ENCODE measurements at places on chromosomes 6 and 20.

DNA sequence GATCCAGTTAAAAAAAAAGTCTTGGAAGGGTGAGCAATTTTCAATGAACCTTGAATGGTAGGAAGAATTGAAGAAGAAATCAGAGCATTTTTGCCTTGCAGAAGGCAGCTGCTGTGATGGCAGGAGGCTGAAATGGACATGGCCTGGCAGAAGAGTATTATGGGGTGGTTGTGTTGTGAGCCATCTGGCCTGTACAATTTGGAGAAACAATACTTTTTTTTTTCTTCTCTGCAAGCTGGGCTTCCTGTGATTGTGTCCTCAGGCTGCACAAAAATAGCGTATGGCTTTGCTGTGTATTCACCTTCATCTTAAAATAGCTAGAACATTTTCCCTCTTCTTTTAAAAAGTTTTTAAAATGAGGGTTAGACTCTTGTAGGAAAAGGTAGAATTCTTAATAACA lies 21.4 kb downstream of the SYCP2L start:
- no peak for DNase-seq

- no peak for DNase-seq
Measured at GRCh38 chr6:101703311-101703710, 309.8 kb downstream of the GRIK2 start.

DNA sequence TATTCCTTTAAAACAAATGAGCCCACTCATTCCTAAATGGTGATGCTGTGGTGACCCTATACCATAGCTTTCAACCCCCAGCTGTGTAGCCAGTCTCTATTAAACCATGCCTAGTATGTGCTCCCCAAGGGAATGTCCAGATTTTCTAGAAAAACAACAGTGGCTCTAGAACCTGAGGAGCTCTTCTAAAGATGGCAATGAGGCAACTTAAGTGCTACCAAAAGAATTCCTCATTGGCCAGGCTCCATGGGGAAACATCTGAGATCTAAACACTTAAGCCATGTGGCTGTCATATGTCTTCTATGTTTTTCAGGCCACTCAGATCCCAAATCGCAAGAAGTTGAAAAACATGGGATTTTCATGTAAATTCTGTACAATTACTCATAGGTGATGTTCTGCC lies 191.0 kb downstream of the TPBG start:
- peak; percentile 83 for DNase-seq

DNA sequence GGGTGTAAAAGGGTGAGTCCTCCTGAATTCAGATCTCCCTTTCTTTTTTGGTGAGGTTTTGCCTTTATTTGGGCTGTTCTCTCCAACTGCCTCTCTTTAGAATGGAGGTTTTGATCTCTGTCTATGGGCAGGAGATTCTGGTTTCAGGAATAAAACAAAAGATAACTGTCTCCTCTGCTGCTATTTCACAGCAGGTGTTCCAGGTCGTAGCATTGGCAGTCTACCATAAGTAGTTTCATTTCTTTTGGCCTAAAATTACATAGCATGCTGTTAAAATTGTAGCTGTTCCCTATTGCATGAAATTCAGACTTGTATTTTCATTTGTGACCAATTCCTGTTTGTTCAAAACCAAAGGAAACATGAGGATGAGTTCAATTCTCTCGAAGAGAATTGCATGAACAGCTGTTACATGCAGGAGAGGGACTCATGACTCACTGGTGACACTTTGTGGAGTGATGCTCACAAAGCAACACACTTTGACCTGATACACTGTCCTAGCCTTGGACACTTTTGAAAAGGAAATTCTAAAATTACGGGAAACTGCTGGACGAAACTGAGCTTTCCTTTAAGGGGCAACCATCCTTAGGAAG lies 76.8 kb upstream of the SIRPG start:
- DNase-seq, result peak; percentile 1

DNA sequence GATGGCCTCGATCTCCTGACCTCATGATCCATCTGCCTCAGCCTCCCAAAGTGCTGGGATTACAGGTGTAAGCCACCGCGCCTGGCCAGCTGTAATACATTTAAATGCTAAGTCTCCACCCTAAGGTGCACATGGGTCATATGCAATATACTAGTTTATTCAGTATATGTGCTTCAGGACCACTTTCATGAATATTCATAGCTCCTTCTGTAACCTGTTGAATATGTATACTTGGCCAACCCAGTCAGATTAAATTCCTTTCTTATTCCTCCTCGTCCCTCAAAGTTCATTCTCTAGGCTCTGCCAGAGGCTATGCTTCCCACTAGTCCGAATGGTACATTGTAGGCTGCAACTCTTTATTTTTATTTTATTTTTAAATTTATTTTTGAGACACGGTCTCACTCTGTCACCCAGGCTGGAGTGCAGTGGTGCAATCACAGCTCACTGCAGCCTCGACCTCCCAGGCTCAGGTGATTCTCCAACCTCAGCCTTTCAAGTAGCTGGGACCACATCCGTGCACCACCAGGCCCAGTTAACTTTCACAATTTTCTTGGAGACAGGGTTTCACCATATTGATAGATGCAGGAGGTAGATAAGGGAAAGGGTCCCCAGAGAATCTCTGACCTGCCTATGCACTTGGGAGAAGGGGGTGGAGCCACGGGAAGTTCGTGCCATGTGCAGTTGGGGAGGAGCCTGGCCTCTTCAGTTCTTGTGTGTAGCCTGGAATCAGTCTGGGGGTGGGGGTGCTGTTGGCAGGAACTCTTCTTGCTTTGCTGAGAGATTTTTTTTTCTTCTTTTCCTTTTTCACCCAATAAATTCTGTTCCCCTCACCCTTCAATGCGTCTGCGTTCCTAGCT lies 41.3 kb upstream of the DDR1 start:
- no peak for DNase-seq

- DNase-seq, result no peak
Measured at GRCh38 chr6:104541411-104541810, 318.3 kb downstream of the HACE1 start.

DNA sequence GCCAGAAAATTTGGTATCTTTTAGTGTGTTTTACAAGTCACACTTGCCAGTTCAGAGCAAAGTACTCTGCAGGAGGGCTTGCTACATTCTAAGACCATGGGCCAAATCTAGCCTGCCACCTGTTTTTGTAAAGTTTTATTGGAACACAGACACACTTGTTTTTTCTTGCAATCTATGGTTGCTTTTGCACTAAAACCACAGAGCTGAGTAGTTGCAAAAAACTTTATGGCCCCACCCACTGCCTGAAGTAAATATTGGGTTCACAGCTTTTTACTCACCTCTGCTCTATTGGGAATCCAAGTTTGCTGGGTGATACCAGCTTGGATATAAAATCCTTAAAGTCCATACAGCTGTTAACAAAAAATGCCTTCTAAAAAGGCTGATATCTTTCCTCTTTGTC lies 109.0 kb downstream of the ZFP64 start:
- DNase-seq, result peak; percentile 16

DNA sequence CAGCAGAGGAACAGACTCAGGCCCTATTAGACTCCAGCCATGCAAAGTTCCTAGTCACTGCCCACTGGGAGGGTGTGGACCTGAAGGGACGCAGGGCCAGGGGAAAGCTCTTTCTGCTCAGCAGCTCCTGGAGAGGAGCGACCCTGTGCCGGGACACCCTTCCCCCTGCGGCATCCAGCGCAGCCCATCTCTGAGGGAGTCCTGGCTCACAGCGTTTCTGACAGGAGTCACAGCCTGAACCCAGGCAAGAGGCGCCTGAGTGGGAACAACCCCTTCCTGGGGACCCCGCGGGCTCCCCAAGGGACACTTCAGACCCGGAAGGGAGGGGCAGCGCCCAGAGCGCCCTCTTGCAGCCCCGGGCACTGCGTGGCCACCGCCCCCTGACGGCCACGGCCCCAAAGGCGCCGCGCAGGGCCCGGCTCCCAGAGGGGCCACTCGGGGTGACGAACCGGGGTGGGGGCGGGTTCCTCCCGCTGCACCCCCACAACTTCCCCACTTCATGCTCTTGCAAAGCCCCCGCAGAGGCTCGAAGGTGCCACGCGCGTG lies 862 bp downstream of the UCKL1 start:
- peak; percentile 72 for DNase-seq

DNA sequence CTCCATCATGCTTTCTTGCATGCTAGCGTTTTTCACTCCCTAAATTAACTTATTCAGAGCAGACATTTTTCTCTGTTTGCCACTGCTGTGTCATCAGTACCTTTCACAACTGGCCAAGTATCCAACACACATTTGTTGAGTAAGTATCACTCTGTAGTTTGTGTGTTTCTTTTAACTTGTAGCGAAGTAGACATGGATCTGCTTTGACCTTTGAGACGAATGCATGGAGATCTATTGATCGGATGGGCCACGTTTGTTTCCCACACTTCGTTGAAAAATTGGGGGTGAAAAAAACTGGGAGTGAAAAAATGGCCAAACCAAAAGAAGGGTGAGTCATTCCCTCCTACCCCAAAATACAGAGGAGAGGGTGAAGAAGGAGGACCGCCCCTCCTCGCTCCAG lies 12.9 kb upstream of the SLC9A8 start:
- no peak for DNase-seq

GRCh38 chr6:107642861-107643328 lies 153.0 kb downstream of the SOBP start:
- no peak for DNase-seq

GRCh38 chr20:53142225-53143127 lies 170.3 kb downstream of the TSHZ2 start:
- no peak for DNase-seq

GRCh38 chr6:149852180-149852579 lies 12.0 kb downstream of the LRP11 start:
- peak; percentile 49 for DNase-seq

DNA sequence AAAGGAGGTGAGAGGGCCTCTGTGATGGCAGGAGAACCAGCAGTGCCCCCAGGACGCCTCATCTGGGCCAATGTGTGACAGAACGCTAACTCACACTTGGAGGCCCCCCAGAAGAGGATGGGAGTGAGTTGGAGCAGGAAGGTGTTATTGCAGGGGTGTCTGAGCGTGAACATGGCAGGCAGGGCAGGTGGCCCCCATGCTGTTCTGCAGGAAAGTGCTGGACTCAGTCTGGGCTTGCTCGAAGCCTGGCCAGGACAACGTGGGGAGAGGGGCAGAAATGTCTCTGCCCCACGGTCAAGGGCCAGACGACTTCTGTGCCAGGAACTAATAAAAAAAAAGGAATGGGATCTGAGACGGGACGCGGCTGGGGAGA lies 931 bp upstream of the EBF4 start:
- no peak for DNase-seq

DNA sequence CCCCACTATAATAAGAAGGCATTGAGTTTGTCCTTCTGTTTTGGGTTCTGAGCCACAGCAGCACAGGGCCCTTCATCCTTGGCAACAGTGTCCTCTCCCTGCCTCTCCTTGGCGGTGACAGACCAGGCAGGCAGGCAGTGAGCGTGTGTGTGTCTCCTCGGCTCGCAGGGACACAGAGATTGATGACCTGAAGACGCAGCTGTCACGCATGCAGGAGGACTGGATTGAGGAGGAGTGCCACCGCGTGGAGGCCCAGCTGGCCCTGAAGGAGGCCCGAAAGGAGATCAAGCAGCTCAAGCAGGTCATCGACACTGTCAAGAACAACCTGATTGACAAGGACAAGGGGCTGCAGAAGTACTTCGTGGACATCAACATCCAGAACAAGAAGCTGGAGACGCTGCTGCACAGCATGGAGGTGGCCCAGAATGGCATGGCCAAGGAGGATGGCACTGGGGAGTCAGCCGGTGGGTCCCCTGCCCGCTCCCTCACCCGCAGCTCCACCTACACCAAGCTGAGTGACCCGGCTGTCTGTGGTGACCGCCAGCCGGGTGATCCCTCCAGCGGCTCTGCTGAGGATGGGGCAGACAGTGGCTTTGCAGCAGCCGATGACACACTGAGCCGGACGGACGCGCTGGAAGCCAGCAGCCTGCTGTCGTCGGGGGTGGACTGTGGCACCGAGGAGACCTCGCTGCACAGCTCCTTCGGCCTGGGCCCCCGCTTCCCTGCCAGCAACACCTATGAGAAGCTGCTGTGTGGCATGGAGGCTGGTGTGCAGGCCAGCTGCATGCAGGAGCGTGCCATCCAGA lies 24.0 kb downstream of the SDCBP2 start:
- DNase-seq, result no peak

GRCh38 chr6:40356242-40356910 lies 230.8 kb downstream of the LRFN2 start:
- DNase-seq, result no peak

- DNase-seq, result no peak
Measured at GRCh38 chr20:49219924-49220831, 962 bp downstream of the DDX27 start.

DNA sequence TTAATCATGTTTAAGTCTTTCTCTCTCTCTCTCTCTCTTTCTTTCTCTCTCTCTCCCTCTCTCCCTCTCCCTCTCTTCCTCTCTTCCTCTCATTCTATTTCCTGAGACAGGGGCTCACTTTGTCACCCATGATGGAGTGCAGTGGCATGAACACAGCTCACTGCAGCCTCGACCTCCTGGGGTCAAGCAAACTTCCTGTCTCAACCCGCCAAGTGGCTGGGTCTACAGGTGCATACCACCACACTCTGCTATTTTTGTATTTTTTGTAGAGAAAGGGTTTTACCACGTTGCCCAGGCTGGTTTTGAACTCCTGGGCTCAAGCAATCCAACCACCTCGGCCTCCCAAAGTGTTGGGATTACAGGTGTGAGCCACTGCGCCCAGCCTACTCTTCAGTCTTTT lies 15.7 kb upstream of the RPS10 start:
- DNase-seq, result no peak

GRCh38 chr6:106631346-106631745 lies 2.0 kb downstream of the QRSL1 start:
- no peak for DNase-seq

- no peak for DNase-seq
Measured at GRCh38 chr6:161575523-161576254, 301.8 kb upstream of the AGPAT4 start.

DNA sequence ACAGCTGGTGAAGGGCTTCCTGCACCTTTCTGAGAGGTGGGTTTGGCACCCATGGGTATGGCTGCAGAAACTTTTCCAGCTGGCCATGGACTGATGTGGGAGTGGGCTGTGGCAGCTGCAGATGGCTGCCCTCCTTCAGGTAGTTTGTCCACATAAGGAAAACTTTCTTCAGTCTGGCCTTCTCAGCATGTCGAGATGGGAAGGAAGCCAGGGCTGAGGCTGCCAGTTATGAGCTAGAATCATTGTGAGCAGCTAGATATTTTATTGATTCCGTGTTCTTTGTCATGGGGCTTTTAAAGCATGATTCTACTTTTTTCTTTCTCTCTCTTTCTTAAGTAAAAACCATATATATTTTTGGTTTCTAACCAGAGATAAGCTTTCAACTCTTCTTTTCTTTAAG lies 16.6 kb downstream of the NKX2-4 start:
- DNase-seq, result no peak

- no peak for DNase-seq
Measured at GRCh38 chr6:106549521-106549920, 79.8 kb downstream of the RTN4IP1 start.

DNA sequence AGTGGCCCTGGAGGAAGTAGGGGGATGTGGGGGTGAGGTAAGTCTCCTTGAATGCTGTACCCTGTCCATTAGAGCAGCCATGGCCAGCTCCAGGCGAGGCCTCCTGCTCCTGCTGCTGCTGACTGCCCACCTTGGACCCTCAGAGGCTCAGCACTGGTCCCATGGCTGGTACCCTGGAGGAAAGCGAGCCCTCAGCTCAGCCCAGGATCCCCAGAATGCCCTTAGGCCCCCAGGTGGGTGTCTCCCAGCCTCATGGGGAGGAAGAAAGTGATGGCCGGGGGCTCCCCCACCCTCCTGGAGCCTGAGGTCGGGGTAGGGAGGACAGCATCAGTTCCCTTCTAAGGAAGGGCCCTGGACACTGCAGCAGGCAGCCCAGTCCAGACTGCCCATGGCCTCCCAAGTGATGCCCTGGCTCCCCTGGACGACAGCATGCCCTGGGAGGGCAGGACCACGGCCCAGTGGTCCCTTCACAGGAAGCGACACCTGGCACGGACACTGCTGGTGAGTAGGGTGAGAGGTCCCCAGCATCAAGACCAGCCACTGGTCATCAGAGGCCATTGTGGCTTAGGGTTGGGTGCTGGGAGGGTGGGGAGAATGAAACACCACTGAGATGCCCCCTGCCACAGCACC lies 1.0 kb downstream of the GNRH2 start:
- DNase-seq, result no peak
